Stimulated activated CD8-positive, alpha-beta memory T cell treated with anti-CD3 and anti-CD28 coated beads, Interleukin-4, amount 100 ng/mL, for 4 hours (primary cell): ENCODE measurements at places on chromosomes 3 and 15.

DNA sequence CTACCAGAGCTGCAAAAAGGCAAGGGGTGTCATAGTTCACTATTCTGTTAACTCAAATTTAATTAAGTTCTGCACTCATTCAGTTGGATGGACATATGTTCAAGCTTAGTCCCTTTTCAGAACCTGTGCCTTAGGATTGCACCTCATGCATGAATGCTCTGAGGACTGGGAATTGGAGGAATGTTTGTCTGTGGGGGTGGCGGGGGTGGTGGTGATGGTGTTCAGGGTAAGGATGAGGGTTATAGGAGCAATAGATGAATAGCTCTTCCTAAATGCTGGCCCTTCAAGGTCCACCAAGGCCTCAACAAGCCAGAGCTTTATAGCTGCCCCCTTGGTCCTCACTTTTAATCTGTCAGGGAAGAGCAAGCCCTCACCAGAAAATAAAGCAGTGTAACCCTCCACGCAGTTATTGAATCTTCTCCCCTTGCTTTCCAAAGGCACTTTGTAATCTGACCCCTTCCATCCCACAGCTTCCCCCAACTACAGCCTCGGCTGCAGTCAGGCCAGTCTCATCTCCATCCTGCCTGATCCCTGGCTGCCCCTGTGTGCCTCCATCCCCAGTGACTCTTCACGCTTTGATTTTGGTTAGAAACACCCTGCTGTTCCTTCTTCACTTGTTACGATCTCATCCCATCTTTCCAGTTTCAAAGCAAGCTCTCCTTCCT lies 221.6 kb upstream of the LMCD1 start:
- DNase-seq, result no peak

DNA sequence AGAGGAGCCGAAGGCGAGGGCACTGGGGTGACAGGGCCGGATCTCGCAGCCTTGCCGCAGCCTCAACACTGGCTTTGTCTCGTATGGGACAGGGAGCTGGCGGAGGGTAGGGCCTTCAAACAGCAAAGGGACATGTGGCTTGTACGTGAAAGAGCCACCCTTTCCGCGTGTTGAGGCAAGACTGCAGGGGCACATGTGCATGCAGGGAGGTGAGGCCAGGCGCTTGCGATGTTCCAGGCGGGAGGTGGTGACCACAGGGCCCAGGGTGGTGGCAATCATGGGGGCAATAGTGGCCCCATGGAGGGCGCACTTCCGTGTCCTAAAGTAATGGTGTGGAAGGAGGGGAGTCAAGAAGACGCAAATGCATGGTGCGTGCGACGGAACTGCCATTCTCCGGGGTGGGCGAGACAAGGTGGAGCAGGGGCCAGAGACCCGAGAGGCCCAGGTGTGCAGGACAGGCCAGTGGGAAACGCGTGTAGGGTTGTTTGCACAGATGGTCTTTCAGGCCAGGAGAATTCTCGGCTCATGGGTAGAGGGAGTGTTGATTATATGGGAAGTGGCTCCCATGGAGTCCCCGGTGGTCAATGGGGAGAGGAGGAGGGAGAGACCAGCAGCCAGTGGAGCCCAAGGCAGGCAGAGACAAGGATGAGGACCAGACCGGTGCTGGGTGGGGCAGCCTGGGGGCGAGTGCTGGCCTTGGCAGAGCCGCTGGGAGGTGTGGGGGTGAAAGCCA lies 45.8 kb upstream of the PCSK6 start:
- no peak for DNase-seq

GRCh38 chr15:80570553-80570952 lies 124.6 kb upstream of the ABHD17C start:
- DNase-seq, result no peak

- no peak for DNase-seq
These were observed 86.5 kb upstream of the PRR20G start for GRCh38 chr3:127374086-127375010.

GRCh38 chr3:98827221-98827920 lies 64.2 kb downstream of the ST3GAL6 start:
- no peak for DNase-seq

DNA sequence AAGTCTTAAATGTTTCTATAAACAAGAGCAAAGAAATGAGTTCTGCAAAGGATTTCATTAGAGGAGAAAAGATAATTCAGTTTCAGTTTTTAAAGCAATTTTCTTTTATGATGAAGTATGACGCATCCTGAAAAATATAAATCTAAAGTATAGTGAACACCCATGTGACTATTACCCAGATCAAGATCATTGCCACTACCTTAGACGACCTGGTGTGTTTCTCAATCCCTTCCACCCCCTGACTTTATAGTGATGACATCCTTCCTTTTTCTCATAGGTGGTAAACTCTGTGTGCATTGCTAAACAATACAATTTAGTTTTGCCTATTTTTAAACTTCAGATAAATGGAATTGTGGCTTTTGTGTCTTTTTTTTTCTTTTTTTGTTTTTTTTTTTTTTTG lies 8.4 kb downstream of the STT3B start:
- DNase-seq, result no peak

DNA sequence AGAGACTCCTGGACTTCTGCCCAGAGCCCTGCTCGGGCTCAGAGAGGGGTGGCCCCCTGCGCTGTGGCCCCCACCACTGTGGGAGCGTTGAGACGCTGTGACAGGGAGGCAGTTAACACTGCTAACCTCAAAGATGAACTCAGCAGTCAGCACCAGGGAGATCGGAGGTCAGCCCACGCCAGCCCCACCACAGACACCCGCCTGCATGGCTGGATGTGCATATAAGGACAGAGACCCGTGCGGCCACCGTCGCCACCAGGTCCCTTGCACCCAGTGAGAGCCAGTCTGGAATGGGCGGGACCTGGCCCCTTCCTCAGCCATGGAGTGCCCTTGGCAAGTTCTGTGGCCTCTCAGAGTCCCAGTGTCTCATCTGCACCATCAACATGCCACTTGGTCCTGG lies 48.5 kb upstream of the FURIN start:
- no peak for DNase-seq

- no peak for DNase-seq
These were observed 101.7 kb downstream of the IGSF11 start for GRCh38 chr3:118932822-118933558.
